ENCODE measurements at places on chromosomes 7 and 10.

DNA sequence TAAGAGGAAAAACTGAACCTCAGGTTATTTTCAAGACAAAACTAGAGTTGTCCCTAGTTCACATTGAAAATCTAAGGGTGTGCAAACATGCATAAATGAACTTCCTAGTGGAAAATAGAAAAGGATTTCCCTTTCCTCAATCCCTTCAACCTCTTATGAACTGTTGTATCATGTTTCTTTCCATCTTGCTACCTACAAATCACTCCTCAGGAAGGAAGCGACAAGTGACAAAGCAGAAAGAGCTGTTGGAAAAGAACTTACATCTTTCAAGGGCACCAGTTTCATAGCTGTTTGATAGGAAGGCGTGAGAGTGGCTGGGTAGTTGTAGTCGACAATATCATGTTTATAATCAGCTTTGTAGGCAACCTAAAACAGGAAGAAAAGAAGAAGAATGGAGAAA, 23.9 kb downstream of the NRAP start:
- no peak for DNase-seq
- H3K27me3 ChIP-seq, result peaks cover 59% of the 10 kb centered on the region
- no peaks in the 10 kb centered on the region for H3K36me3 ChIP-seq
- no peak overlapping the region for H3K4me3 ChIP-seq
- no peak overlapping the region for H3K27ac ChIP-seq

DNA sequence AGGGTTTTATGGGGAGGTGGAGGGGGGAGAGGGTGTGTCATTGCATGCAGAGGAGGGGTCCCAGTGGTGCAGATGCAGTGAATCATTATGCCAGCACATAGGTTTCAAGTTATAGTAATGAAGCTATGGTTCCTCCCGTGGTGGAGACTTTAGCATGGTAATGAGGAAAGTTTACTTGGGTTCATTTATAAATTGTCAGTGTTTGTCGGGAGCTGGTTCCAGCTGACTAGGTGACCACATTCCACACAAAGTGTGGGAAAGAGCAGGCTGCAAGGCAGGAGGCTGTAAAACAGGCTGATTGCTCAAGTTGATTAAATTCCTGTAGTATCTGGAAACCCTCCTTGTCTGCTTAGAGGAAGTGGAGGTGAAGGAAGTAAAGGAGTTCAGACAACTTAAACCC, 78.9 kb downstream of the SRI start:
- H3K4me3 ChIP-seq, result no peak overlapping the region
- H3K27me3 ChIP-seq, result no peaks in the 10 kb centered on the region
- H3K4me1 ChIP-seq, result no peaks in the 10 kb centered on the region
- H3K36me3 ChIP-seq, result no peaks in the 10 kb centered on the region
- no peak for DNase-seq

GRCh38 chr7:84912018-84912417, 274.8 kb downstream of the SEMA3D start:
- H3K27me3 ChIP-seq, result no peaks in the 10 kb centered on the region
- H3K4me3 ChIP-seq, result no peak overlapping the region
- DNase-seq, result no peak
- H3K4me1 ChIP-seq, result no peaks in the 10 kb centered on the region
- H3K27ac ChIP-seq, result no peak overlapping the region
- no peaks in the 10 kb centered on the region for H3K36me3 ChIP-seq

DNA sequence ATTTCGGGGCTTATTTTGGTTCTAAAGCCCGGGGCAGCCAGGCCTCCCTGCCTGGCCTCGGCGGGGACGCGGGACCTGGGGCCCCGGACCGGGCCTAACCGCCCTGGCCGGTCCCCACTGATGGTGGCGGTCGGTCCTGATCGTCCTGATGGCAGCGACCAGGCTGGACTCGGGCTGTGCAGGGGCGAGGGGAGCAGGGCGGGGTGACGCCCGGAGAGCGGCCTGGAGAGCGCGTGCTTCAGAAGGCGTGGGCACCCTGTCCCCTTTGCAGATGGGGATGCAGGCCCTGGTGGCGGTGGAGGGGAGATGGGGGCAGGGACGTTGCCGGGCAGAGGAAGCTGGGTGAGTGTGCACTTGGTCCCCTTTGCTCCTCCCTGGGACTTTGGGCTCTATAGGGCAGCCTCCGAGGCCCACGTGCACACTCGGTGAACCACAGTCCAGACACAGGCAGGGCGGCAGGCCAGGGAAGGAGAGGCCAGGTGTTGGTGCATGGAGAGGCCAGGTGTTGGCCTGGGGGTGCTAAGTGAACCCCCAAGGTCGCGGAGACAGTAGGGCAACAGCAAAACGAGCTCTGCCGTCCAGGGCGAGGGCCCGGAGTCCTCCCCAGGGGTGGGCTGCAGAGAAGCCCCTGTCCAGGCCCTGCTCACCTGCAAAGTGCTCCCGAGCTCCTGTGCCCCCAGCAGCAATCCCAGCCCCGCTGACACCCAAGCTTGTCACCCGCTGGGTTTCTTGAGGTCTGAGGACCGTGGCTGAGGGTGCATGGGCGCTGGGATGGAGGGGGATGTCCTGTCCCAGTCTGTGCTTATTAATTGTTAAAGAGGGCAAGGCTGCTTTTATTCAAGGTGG, 42.4 kb upstream of the FAM20C start:
- H3K4me3 ChIP-seq, result peak overlapping the region; percentile 94
- peaks cover 2% of the 10 kb centered on the region for H3K36me3 ChIP-seq
- H3K27ac ChIP-seq, result peak overlapping the region; percentile 97
- H3K27me3 ChIP-seq, result no peaks in the 10 kb centered on the region
- peaks cover 15% of the 10 kb centered on the region for H3K4me1 ChIP-seq

- H3K27ac ChIP-seq, result no peak overlapping the region
- H3K4me3 ChIP-seq, result no peak overlapping the region
- H3K27me3 ChIP-seq, result no peaks in the 10 kb centered on the region
- no peaks in the 10 kb centered on the region for H3K4me1 ChIP-seq
Observed at GRCh38 chr10:36109399-36110023, 467.4 kb upstream of the FZD8 start.

DNA sequence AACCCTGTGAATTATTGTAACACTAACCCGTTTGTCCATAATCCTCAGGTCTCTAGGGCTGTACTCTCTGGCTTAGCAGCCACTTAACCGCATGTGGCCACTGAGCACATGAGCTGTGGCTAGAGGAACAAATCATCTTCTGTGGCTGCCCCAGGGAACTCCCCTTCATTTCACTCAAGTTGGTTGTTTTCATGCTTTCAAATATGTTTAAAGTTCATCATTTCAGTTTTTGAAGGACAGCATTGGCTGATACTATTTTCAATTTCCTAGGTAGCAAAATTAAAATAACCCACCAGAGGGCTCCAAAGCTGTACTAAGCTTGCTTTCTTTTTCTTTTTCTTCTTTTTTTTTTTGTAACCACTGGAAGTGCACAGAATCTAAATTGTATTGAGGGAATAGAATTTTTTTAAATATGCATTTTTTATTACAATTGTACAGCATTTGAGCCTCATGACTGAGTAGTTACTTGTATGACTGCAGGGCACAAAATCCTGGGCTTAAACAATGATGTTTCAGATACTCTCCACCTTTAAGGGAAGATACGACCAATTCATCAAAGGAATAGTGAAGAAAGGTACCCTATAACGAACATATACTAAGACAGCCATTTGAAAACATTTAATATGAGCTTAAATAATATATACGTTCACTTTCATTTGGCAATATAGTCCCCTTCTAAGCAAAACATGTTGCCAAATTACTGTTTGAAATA, 38.6 kb downstream of the MRC1 start:
- H3K36me3 ChIP-seq, result no peaks in the 10 kb centered on the region
- peaks cover 27% of the 10 kb centered on the region for H3K27me3 ChIP-seq
- no peak overlapping the region for H3K27ac ChIP-seq

Data from T-helper 17 cell (primary cell).